ENCODE measurements at places on chromosomes 7 and 10. TPM values are rescaled to one million over a fixed set of nuclear protein-coding genes. Genes with fewer than 3 reads are reported as not detected.

Gene RAMP3
- 0.38 TPM for polyA plus RNA-seq

Gene ANKRD7
- not detected for polyA plus RNA-seq

Gene ANKRD2
- polyA plus RNA-seq = not detected

Gene NME8
- not detected for polyA plus RNA-seq

Gene EGR2
- 0.22 TPM for polyA plus RNA-seq

Gene MBL2
- polyA plus RNA-seq = not detected
